ENCODE measurements at places on chromosomes 7 and 10.

- DNase-seq = no peak
These were observed 2.0 kb downstream of the BAG3 start for GRCh38 chr10:119653209-119653608.

DNA sequence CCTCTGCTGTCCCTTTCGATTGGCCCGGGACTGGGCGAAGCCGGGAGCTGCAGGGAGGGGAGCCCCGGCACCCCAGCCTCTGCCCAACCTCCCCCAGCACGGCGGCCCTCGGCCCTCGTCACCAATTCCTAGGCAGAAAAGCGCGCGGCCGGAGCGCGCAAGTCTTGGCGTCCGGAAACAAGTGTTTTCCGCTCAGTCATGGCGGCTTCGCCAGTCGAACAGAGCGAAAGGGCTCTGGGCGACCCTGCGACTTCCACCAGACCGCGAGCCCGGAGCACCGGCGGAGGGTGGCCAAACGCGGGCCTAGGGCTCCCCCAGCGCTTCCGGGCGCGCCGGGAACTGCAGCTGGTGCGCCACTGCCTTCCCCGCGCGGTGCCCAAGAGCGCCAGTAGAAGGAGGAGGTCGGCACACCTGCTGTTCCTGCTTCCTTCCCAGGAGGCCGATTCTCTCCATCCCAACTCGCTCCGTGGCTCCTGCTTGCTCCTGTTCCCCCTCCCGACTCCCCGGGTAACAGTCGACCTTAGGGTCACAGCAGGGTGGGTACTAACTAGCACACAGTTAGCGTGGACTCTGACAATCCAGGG is 729.9 kb downstream of the ZWINT start:
- peak; percentile 1 for DNase-seq

GRCh38 chr10:63376560-63377304 is 89.0 kb downstream of the JMJD1C start:
- peak; percentile 87 for DNase-seq

DNA sequence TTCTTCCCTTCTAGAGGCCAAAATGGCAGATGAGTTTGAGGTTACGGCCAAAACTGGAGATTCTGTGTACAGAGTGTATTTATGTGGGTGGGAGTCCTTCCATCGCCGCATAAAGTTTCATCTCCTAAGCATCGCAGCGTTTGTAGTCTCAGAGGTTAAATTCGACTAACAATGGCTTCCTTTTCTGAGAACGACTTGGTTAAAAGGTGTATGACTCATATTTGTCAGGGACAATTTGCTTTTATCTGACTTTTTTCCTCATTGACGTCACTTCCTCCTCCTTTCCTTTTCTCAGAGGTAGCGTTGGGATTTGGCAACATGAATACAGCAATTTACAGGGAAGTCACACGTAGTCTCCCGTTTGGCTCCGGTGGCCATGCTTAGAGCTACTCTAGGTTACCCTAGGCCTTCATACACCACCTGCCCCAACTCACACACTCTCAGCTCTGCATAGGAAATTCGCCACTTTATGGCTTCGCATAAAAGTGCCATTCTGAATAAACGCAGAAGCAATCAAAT is 37.6 kb upstream of the TCF7L2 start:
- no peak for DNase-seq

DNA sequence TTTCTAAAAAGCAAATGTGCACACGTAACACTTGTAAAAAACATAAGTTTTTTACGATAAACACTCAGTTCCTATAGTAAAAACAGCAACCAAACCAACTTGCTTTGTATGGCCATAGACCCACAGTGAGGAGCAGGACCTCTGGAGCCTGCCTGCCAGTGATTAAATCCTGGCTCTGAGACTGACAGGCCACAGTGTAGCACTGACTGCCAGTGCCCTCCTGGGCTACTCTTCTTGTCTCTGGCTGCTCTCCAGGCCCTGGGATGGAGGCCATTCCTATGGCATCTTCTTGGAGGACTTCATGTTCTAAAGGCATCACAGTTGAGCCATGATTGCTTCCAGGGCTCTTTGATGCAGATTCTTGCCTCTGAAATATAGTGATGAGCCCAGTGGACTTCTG is 22.7 kb upstream of the TMEM254 start:
- no peak for DNase-seq

DNA sequence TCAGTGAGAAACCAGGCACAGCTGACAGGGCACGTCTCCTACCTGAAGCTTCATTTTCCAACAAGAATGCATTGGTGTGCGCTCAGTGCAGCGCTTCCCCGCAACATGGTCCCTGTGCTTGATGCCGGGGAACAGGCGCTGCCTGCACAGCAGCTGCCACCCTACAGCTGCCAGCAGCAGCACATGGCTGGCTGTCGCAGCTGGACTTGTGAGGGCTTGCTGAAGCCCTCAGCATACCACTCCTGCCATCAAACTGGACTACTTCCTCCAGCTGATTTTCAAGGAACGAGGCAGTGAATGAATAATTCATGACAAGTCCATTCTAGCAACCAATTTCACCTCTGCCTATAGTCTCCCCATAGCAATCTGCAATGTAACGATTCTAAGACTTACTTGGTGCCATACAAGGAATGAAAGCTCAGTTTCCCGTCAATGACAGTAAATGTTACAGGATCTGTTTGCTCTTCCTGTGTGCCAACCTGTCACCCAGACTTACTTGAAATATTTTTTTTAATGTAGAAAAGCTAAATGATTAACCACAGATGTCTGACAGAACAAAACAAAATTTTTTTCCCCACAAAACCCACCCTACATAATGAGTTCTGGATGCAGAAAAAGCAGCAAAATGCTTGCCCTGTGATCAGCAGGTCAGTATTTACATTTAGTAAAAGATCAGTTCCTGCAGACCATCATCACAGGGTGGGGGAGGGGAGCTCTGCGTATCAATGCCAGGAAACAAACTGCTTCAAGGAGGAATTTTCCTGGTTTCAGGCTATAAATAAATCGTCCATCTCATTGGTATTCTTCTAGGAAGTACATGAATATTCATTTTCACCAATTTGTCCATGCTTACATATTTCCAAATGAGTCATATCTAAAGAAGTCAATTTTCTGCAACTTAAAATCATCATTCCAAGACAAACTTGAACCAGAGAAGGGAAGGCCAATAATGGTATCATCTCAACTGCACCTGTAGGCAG is 140.6 kb downstream of the ALOX5 start:
- peak; percentile 25 for DNase-seq

GRCh38 chr10:49115796-49116508 is 630 bp upstream of the VSTM4 start:
- no peak for DNase-seq

DNA sequence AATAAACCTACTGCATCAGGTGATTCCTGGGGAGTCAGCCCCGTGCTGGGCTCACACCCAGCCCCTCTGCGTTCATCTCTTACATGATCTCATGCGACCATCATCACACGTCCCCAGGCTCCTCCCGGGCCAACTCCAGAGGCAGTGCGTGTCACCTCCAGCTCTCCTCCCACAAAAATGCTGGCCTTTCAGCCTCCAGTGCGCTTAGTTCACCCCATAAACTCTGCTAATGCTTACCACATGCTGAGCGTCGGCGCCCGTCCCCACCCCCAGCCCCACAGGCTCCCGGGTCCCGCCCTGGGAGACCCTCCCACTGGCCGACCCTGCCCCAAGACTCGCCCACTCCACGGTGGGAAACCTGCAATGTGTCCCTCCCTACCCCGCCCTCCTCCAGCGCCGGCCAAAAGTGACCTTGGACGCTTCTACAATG is 816 bp upstream of the SDK1 start:
- DNase-seq = peak; percentile 84

DNA sequence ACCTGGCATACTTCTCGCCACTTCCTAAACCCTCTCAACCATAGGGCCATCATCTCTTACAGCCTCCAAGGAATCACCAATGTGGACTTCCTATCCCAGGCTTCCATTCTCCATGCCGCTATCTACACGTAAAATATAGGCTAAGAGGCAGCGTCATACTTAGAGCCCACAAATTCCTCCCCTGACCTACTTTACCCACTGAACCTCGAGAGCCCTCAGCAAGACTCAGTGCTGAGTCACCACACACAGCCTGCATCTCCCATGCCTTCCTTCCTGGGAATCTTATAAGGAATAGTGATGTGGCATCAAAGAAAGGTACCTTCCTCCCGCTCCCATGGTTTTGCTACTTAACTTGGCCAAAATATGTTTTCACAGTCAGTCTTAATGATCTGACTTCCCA is 435.6 kb upstream of the NFE2L3 start:
- DNase-seq = no peak

- DNase-seq = no peak
These were observed 322.4 kb downstream of the PCDH15 start for GRCh38 chr10:54478601-54479000.

DNA sequence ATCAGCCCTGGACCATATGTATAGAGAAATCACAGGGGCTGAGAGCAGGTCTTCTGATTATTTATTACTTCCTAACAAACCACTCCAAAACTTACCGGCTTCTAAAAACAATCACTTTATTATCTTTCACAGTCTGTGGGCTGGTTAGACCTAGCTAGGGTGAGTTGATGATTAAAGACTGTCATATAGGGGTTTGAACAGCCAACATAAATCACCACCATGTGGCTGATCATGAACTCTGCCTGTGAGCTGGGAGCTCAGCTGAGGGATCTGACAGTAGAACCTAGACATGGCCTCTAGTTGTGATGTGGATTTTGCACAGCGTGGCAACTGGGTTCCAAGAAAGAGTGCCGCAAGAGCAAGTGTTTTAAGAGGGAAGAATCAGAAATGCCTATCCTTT is 305.4 kb downstream of the CSTF2T start:
- no peak for DNase-seq

- no peak for DNase-seq
These were observed 46.1 kb upstream of the SLF2 start for GRCh38 chr10:100866575-100867098.

DNA sequence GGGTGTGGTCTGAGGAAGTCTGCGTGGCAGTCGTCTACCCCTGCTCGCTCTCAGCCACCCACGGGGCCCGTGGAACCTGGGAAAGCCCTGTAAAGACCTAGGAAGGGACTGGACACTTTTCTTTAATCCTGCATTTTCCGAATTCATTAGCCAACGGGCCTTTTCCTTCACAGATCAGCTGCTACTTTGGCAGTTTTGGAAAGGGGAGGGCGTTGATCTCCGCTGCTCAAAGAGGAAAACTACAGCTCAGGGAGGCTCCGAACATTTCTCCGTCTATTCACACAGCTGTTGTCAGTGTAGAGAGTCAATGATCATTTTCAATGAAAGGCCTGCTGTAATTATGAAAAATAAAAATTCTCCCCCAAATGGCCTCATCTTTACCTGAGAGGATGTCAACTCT is 450.1 kb upstream of the MKI67 start:
- DNase-seq = no peak

- peak; percentile 69 for DNase-seq
These were observed 76.3 kb downstream of the CLIP2 start for GRCh38 chr7:74365322-74366022.

- DNase-seq = no peak
These were observed 902 bp upstream of the NFE2L3 start for GRCh38 chr7:26151096-26151495.

GRCh38 chr7:66052447-66052846 is 23.2 kb upstream of the ASL start:
- DNase-seq = no peak

- DNase-seq = no peak
These were observed 99.7 kb downstream of the CSTF2T start for GRCh38 chr10:51599647-51600046.

DNA sequence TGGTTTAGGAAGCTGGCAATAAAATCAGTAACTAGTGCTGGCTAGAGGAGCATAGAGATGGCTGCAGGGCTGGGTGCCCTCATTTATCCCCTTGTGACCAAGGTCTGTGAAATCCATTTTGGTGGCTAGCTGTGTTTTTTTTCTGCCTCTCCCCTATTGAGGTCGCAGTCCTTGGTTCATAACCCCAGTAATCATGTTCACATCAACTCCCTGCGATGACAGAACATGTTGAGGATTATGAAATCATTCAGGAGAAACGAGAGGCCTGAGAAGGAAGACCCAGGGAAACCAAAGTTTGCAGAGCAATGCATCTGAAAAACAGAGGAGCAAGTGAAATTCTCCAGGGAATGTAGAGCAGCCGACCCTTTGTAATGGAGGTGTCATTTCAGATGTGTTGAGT is 126.9 kb downstream of the TACC2 start:
- DNase-seq = no peak

- no peak for DNase-seq
These were observed 149.4 kb downstream of the RNLS start for GRCh38 chr10:88433565-88434186.

DNA sequence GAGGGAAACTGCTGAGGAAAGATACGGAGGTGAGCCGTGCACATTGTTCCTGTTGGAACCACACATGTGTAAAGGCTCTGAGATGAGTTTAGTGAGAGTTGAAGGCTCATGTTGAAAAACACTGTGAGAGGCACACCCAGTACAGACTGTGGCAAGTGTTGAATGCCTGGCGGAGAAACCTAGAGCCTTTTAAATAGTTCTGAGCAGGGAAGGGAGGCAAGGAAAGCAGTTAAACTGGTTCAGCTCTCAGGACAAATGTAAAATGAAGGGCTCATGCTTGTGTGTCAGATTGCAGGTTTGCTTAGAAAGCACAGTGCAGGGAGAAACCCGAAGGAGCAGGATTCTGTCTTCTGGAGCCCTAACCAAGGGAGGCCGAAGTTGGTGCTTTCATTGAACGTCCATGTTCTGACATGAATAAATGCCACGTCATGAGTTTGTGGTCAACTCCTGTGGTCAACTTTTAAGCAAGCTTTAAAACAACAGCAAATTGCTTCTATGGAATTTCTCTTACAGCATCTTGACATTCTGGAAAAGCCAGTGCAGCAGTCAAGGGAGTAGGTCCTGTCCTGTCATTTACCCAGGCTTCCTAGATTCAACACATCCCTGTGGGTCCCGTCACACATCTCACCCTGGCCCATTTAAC is 650.9 kb upstream of the GALNT17 start:
- DNase-seq = no peak

- DNase-seq = no peak
These were observed 190.9 kb upstream of the YAE1 start for GRCh38 chr7:39375047-39375873.

- no peak for DNase-seq
These were observed 36.9 kb downstream of the STK32C start for GRCh38 chr10:132270721-132271457.

DNA sequence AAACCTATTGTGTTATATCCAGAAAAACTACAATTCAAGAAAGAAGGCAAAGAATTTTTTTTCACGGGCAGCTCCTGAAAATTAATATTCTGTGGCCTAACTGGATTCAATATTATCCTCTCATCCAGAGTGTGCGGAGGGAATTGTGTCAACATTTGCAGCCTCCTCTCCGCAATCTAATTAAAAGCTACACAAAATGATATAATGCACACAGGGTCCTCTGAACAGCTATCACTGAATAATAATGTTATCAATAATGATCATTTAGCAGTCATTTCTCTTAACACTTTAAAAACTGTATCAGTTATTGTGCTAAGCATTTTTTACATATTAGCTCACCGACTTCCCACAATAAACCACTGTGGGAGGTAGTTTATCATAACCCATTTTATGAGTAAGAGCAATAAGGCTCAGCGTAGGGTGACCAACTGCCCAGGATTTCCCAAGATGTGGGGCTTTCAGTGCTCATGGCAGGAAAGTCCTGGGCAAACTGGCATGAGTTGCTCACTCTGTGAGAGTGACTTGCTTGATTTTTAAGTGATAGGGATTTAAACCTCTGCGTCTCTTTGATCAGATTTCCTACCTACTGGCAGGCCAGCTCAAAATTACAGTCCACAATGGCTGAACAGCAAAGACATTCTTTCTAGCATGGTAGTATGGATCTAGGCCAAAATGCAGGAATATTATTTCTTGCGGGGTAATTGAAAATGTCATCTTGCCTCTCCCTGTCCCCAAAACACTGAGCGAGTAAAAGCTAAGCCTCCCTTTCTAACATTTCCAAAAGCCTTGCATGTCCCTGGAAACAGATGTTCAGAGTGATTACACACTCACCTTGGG is 65.7 kb downstream of the AOAH start:
- DNase-seq = peak; percentile 84
